ENCODE measurements at places on chromosomes 12 and 14. TPM values are rescaled to one million over a fixed set of nuclear protein-coding genes. Genes with fewer than 3 reads are reported as not detected.

- H3K27me3 ChIP-seq, result no peaks in the 10 kb centered on the region
- H3K4me3 ChIP-seq, result no peak overlapping the region
- no peaks in the 10 kb centered on the region for H3K4me1 ChIP-seq
- no peak overlapping the region for H3K27ac ChIP-seq
- no peak for DNase-seq
- H3K36me3 ChIP-seq, result no peaks in the 10 kb centered on the region
Measured at GRCh38 chr12:23824358-23824757, 125.1 kb downstream of the SOX5 start.

DNA sequence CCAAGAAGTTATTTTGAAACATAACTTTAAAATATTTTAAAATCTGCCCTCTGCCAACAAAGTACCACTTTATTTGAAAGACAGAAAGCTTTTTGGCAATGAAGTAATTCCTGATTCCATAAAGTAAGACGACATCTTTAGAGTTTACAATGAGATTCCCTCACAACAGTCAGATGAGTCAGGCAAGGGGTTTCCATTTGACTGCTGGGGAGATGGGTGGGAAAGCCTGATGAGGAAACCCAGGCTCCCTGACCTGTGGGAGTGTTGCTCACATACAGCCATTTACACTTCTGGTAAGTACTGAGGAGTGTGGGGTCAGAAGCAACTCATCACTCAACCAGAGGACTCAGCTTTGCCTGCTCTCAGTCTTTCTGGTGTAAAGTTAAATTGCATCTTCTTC lies 10.2 kb downstream of the KITLG start:
- H3K27me3 ChIP-seq, result no peaks in the 10 kb centered on the region
- H3K4me1 ChIP-seq, result no peaks in the 10 kb centered on the region
- no peak overlapping the region for H3K27ac ChIP-seq
- no peak overlapping the region for H3K4me3 ChIP-seq
- H3K36me3 ChIP-seq, result no peaks in the 10 kb centered on the region

- no peak overlapping the region for H3K27ac ChIP-seq
- H3K4me1 ChIP-seq, result no peaks in the 10 kb centered on the region
- H3K4me3 ChIP-seq, result no peak overlapping the region
- H3K27me3 ChIP-seq, result no peaks in the 10 kb centered on the region
Measured at GRCh38 chr14:31477248-31477647, 10.6 kb downstream of the GPR33 start.

GRCh38 chr14:72525087-72525915 lies 368.6 kb downstream of the DPF3 start:
- H3K4me1 ChIP-seq, result peaks cover 69% of the 10 kb centered on the region
- H3K36me3 ChIP-seq, result no peaks in the 10 kb centered on the region
- peaks cover 8% of the 10 kb centered on the region for H3K27me3 ChIP-seq
- H3K4me3 ChIP-seq, result no peak overlapping the region

- no peaks in the 10 kb centered on the region for H3K27me3 ChIP-seq
- no peak overlapping the region for H3K27ac ChIP-seq
- no peak overlapping the region for H3K4me3 ChIP-seq
- no peaks in the 10 kb centered on the region for H3K36me3 ChIP-seq
- peak; percentile 63 for DNase-seq
Measured at GRCh38 chr12:75437564-75437963, 43.0 kb upstream of the GLIPR1 start.

DNA sequence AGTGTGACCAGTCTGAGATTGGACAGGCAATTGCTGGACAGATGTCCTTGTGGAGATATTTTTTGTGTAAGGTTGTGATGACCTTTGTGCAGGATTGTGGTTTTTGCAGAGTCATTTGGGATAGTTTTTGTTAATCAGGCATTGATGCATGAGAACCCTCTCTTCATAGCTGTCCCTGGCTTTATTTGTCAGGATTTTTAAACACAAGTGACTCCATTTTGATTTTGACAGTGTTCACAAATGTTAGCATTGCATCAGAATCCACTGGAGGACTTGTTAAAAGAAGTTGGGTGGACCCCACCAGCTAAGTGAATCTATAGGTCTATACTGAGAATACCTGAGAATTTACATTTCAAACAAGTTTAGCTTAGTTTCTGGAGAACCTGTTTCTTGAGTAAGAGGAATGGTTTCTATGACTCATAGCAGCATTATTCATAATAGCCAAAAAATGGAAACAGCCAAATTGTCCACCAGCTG lies 11.8 kb downstream of the FNTB start:
- peak; percentile 23 for DNase-seq
- H3K27ac ChIP-seq, result no peak overlapping the region
- no peak overlapping the region for H3K4me3 ChIP-seq
- H3K4me1 ChIP-seq, result peaks cover 34% of the 10 kb centered on the region
- no peaks in the 10 kb centered on the region for H3K27me3 ChIP-seq

GRCh38 chr12:761256-761655 lies 8.9 kb downstream of the WNK1 start:
- no peak overlapping the region for H3K27ac ChIP-seq
- DNase-seq, result no peak
- no peak overlapping the region for H3K4me3 ChIP-seq
- peaks cover 9% of the 10 kb centered on the region for H3K36me3 ChIP-seq
- no peaks in the 10 kb centered on the region for H3K27me3 ChIP-seq
- H3K4me1 ChIP-seq, result peaks cover 21% of the 10 kb centered on the region

DNA sequence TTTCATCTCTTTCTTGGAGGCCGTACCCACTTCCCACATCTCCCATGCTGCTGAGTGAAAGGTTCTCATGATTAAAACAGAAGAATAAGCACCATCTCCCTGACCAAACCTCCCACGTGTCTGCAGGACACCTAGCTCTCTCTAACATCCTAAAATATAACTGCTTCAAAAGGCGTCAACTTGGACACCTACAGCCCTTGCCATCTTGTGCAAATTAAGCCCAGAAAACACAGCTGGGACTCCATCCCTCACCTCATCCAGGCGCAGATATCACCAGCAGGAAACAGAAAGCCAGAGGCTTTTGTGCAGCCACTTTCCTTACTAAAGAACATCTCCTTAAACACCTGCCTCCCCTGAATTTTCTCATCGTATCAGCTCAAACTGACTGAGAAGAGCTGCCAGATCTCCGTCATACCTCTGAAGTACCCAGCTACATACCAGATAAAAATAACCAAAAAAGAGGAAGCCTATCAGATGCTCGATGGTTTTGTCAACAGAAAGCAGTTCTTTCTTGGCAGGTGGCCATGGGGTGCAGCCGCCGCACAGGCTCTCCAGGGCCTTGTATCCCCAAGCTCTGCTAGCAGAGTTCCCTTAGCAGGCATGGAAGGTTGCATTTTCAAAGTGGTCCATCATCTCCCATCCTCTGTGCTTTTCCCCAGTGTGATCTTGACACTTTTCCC lies 28.8 kb downstream of the MAP3K9 start:
- H3K36me3 ChIP-seq, result no peaks in the 10 kb centered on the region
- no peaks in the 10 kb centered on the region for H3K27me3 ChIP-seq
- H3K27ac ChIP-seq, result no peak overlapping the region
- peak; percentile 5 for DNase-seq
- no peak overlapping the region for H3K4me3 ChIP-seq
- H3K4me1 ChIP-seq, result peaks cover 14% of the 10 kb centered on the region

GRCh38 chr12:25376407-25376806 lies 125.7 kb upstream of the KRAS start:
- H3K36me3 ChIP-seq, result no peaks in the 10 kb centered on the region
- peaks cover 24% of the 10 kb centered on the region for H3K4me1 ChIP-seq
- no peaks in the 10 kb centered on the region for H3K27me3 ChIP-seq
- no peak overlapping the region for H3K27ac ChIP-seq
- no peak overlapping the region for H3K4me3 ChIP-seq
- DNase-seq, result peak; percentile 34

- no peaks in the 10 kb centered on the region for H3K27me3 ChIP-seq
- DNase-seq, result no peak
- peaks cover 61% of the 10 kb centered on the region for H3K4me1 ChIP-seq
- H3K27ac ChIP-seq, result no peak overlapping the region
- no peaks in the 10 kb centered on the region for H3K36me3 ChIP-seq
Measured at GRCh38 chr12:24947541-24948419, 1.1 kb downstream of the BCAT1 start.

GPRC5A gene
- polyA plus RNA-seq, result not detected

DEGS2 gene
- 0.36 TPM for polyA plus RNA-seq

ZNF891 gene
- polyA plus RNA-seq, result 0.18 TPM

HNF1A gene
- polyA plus RNA-seq, result not detected

LAG3 gene
- not detected for polyA plus RNA-seq

SLC7A7 gene
- polyA plus RNA-seq, result 262 TPM

All from CD14-positive monocyte (primary cell).